Activated gamma-delta T cell treated with Interleukin-2 at 50 U/mL for 16 hours (primary cell): ENCODE measurements at places on chromosomes 7 and 10.

DNA sequence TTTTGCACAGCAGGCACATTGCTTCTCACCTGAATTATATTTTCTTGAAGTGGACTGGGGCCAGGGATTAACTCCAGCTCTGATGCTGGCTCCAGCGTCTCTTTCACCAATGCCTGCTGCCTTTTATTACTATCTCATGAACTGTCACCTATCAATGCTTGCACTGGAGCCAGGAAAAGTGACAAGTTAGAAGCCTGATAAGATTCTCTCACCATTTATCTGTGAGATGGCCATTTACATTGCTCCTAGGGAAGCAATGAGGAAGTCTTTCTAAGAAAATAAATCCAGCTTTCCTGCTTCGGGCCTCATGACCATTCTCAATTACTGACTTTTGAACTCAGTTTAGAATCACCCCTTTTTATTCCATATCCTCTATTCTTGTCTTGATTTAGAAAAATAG, 48.5 kb upstream of the LRRTM3 start:
- DNase-seq, result no peak

GRCh38 chr10:22657566-22658225, 56.7 kb downstream of the PIP4K2A start:
- no peak for DNase-seq

DNA sequence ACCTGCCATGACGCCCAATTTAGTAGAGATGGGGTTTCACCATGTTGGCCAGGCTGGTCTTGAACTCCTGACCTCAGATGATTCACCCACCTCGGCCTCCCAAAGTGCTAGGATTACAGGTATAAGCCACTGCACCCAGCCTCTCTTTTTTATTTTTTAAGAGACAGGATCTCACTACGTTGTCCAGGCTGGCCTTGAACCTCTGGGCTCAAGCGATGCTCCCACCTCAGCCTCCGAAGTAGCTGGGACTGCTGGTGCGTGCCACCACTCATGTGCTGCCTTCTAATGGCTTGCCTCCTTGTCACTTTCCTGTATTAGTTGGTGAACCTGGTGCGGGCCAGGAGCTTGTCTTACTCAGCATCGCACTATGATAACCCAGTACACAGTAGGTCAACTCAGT, 27.0 kb downstream of the KLRG2 start:
- no peak for DNase-seq

DNA sequence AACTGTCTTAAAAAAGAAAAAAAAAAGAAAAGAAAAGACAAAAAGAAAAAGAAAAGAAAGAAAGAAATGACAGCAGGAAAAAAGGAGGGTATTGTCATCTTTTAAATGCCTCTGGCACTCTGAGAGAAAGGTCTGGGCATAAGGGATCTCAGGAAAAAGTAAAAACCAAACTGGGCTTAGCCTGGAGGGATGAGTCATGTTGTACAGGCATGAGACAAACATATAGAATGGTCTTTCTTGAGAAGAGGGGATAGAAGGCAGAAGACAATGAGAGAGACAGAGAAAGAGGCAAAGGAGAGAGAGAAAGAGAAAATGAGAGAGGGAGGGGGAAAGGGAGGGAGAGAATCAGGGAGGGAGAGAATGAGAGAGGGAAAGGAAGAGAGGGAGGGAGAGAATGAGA, 32.3 kb upstream of the KCNMA1 start:
- DNase-seq, result no peak

GRCh38 chr10:72503241-72503640, 122.6 kb downstream of the MICU1 start:
- DNase-seq, result no peak

- no peak for DNase-seq
Observed at GRCh38 chr7:96388166-96388565, 66.3 kb upstream of the SLC25A13 start.

- no peak for DNase-seq
Observed at GRCh38 chr10:130263289-130263688, 127.1 kb downstream of the GLRX3 start.
